ENCODE measurements at places on chromosomes 3 and 15. TPM values are rescaled to one million over a fixed set of nuclear protein-coding genes. Genes with fewer than 3 reads are reported as not detected.

GRCh38 chr15:77296773-77297337, 123.0 kb downstream of the PEAK1 start:
- DNase-seq = no peak

- no peak for DNase-seq
Measured at GRCh38 chr15:93165734-93166470, 76.9 kb upstream of the RGMA start.

DNA sequence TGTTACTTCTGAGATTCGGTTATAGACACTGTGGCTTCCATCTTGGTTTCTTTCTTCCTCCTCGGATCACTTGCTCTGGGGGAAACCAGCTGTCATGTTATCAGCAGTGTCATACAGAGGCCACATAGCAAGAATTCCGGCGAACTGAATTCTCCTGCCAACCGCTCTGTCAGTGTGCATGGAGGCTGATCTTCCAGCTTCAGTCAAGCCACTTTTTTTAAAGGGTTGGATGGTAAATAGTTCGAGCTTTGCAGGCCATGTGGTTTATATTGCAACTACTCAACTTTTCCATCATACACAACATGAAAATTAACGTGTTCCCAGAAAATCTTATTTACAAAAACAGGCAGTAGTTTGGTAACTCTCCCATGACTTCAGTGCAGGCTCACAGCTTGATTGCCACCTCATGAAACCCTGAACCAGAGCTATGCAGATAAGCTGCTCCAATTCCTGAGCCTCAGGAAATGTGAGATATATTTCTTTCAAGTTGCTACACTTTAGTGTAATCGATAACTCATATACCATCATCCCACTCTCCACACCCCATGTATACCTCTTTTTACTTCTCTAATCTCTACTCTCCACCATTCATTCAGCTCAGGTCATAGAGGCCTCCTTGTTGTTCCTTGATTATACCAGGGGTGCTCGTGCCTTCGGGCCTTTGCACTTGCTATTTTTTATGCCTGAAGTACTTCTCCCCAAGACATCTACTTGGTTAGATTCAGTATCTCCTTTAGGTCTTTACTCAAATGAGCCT, 7.2 kb downstream of the RPL22L1 start:
- DNase-seq = peak; percentile 47

DNA sequence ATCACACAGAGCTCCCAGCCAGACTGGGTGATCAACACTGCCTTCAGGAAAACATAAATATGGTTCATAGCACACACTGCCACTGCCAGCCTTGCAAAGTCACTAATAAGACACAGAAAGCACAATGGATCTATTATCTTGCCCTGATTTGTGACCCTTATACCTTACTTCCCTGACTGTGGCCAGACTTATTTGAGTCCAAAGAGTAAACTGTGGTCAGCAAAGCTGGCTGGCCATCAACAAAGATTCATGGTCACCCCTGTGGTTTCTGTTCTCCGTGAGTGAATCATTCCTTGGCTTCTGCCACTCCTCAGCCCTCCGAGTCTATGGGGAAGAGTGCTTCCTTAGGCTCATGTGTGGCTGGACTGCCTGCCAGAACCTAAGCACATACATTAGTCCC, 437.7 kb downstream of the RAP2B start:
- peak; percentile 73 for DNase-seq

DNA sequence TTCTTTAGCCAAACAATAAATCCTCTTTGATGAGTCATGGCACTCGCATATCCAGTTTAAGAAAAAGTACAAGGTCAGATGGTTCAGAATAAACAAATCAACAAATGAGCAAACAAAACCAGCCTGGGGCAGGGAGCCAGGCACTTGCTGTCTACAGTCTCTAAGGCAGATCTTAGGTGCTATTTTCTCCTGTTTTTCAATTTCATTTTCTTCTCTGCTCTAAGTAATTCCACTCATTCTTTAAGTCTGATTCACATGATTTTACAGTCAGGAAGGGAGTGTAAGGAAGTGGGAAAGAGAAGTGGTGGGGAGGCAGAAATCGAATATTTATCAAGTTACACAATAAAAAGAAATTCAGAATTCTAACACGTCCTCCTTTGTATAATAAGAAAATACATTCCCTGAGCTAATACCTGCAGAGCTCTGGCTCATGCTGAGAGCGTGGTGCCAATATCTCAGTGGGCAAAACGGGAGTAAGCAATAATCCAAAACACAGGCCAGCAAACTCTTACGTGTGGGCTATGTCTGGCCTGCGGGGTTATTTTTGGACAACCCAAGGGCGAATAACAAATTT, 298.6 kb downstream of the ADAMTS17 start:
- peak; percentile 80 for DNase-seq

GRCh38 chr3:835096-835495, 257.7 kb upstream of the CNTN6 start:
- DNase-seq = no peak

- DNase-seq = no peak
Measured at GRCh38 chr3:39099738-39100499, 7.5 kb downstream of the GORASP1 start.

- no peak for DNase-seq
Measured at GRCh38 chr15:32107477-32108080, 77.3 kb downstream of the CHRNA7 start.

DNA sequence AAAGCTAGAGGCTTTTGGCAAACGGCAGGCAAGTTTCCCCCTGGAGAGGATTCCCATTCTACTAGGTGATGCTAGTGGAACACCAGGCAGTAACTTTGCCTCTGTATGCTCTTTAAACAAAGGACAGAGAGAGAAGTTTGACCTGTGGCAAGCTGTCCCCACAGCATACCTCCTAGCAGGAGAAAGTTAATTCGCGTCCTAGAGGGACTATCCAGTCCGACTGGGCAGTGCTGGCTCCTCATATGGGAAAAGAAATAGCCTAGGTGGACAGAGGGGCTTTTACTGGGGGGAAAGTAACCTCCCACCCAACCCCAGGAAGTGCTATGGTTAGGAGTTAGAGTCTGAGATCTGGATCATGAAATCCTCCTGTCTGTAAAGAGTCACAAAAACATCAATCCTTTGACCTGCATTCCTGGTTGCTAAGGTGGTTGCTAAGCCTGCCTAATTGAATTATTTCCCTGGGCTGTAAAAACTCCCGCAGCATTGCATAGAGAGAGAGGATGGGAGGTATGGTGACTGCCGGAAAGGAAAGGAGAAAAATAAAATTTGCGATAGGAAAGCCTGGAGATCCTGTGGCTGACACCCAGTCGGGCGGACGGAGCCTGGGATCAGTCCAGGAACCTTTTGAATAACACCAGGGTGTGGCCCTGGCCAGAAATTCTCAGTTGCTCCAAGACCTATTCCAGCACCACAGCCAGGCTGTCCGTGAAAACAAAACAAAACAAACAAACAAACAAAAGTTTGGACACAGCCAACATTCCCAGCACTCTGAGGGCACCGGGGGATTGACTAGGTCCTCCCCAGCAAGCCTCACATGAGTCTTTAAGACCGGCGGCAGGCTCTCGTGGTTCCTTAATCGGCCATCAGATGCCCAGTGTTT, 67.7 kb upstream of the ATP11B start:
- DNase-seq = peak; percentile 2

GRCh38 chr3:145079436-145079835, 1081.5 kb downstream of the PLOD2 start:
- DNase-seq = no peak

DNA sequence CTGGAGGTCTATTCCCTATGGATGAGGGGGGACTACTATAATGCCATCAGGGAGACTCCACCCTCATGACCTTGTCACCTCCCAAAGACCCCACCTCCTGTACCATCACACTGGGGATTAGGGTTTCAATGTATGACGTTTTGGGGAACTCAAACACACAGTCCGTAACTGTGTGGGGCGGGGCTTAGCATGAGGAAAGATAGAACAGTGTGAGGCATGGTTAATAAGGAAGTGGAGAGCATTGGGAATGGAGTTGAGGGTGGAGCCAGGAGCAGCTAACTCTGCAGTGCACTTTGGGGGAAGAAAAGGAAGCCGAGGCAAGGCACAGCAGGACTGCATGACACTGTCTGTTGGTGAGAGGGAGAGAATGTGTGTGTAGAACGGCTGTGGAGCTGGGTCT, 90.9 kb upstream of the AGBL1 start:
- DNase-seq = no peak

- no peak for DNase-seq
Measured at GRCh38 chr3:144544871-144545270, 573.2 kb downstream of the DIPK2A start.

DNA sequence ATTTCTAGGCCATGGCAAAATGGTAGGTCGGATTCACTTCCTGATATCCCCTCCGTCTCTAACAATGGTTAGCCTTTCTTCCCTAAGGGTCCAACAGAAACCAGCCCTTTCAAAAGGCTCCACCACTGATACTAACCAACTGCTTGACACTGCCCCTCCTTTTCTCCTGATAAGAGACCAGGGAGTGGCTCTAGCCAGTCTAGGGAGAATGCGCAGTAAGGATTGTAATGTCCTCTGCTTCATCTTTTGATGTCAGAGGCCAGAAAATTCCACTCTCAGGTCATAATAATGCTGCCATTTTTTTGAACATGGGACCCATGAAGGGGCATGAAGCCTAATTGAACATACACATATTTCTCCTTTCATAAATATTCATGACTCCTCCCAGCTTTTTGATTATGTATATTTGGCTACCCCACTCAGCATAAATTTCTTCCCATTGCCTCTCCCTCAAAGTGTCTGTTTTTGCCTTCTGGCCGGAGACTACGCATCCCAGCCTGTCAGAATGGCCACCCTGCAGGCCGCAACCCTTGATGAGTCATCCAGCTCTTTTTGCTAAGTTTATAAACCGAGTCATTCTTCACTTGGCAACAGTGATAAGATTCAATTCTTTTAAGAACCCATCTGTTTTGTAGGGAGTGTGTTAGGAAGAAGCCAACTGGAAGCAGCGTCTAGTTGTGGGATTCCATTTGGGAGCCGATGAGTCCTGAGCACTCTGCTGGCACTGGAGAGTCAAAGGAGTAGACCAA, 189.0 kb upstream of the MCTP2 start:
- peak; percentile 89 for DNase-seq

GRCh38 chr3:49803465-49804140, 542 bp downstream of the INKA1 start:
- DNase-seq = no peak

DNA sequence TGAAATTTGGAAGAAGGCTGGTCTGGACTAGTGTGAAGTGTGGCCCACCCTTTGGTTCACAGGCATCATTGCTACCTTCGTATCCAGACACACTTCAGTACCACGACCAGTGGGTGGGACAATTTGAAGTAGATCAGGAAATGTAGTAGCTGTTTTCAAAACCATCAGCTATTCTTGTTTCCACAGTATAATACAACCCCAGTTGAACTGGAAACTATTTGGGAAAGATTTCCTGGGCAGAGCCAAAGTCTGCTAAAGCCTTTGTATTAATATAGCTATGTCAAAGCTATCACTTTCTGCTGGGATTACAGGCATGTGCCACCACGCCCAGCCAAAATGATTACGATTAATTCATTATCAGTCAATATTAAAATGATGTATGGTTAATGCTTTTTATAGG, 298.8 kb upstream of the RASGRP1 start:
- DNase-seq = no peak

- no peak for DNase-seq
Measured at GRCh38 chr3:88707837-88708236, 399.6 kb upstream of the EPHA3 start.

DNA sequence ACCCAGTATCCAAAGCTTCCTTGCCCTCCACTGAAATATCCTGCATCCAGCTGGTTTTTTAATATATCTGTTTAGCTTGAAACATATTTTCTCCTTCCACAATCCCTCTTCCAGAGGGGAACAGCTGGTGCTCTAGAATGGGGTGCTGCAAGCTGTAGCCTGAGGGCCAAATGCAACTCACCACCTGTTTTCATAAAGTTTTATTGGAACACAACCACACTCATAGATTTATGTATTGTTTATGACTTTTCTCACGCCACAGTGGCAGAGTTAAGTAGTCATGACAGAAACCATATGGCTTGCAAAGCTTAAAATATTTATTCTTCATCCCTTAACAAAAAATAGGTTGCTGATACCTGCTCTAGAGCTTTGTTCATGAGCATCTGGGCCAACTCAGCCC, 298.7 kb downstream of the CLSTN2 start:
- DNase-seq = peak; percentile 52

DNA sequence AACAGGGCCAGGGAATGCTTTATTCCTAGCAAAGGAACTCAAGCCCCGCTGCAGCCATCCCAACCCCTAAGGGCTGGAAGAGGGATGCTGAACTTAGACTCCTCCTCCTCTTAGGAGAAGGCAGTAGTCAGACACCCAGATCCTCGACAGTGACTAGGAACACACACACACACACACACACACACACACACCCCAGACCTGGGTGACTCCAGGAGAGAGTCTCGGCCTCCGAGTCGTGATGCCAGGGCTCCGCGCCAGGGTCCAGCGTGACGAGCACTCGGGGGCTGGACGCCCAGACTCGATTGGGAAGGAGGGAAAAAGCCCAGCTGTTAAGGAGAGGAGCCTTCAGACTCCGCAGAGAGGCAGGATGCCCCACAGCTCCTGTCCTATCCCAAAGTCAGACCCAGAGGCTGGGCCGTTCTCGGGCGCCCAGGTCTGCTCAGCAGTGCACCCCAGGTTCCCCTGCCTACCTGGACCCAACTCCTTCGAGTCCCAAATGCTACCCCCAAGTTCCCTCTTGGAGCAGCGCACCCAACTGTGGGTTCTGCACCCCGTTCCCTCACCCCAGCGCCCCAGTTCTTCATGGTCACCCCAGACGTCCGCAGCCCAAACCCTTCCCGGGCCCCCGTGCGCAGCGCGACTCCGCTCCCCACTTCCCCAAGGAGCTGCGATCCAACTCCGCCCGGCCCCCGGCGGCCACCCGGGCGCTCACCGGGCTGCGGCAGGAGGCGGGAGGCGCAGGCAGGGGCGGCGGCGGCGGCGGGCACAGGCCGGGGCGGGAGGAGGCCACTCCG, 421 bp downstream of the BMF start:
- peak; percentile 47 for DNase-seq

- DNase-seq = peak; percentile 71
Measured at GRCh38 chr3:36648241-36649034, 115.9 kb downstream of the DCLK3 start.

- DNase-seq = no peak
Measured at GRCh38 chr3:147987549-147987948, 578.4 kb downstream of the ZIC1 start.

DNA sequence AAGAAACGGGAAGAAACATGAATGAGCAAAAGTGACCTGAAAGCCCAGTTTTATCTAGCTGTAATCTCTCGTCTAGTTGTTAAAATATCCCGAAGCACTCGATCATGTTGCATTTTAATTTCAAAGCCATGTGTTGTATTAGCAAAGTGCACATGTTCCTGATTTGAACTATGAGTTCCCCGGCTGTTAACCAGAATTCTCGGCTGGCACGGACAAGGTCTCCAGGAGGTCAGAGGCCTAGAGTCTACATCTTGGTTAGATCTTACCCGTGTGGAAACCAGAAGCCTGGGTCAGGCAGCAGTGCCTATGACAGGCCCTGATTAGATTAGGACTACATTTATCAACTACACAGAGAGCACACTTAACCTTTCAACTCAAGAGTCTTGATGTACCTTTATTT, 195.8 kb downstream of the CDIN1 start:
- DNase-seq = no peak

The ITIH1 gene
- not detected for total RNA-seq

The POLQ gene
- 6.4 TPM for total RNA-seq

The RHOV gene
- total RNA-seq = under 0.01 TPM

The GRM2 gene
- total RNA-seq = not detected

The ICE2 gene
- total RNA-seq = 28.7 TPM

The HTR3E gene
- total RNA-seq = not detected

The SAMMSON gene
- total RNA-seq = not detected

The SLC51B gene
- total RNA-seq = not detected

The SEC61A1 gene
- total RNA-seq = 298 TPM

The GOLGA8T gene
- under 0.01 TPM for total RNA-seq
